ENCODE measurements at places on chromosomes 13 and 19. TPM values are rescaled to one million over a fixed set of nuclear protein-coding genes. Genes with fewer than 3 reads are reported as not detected.

ZNF497 gene
- total RNA-seq: 4.4 TPM

RAB3A gene
- 8.3 TPM for total RNA-seq

SLC1A6 gene
- total RNA-seq: not detected

DCT gene
- total RNA-seq: not detected

PSG6 gene
- not detected for total RNA-seq

PSG4 gene
- not detected for total RNA-seq

NLRP7 gene
- total RNA-seq: not detected

CD70 gene
- not detected for total RNA-seq

USHBP1 gene
- total RNA-seq: 2.1 TPM

CYP2F1 gene
- not detected for total RNA-seq

OR7A5 gene
- not detected for total RNA-seq

RGS9BP gene
- 0.67 TPM for total RNA-seq

CEACAM16 gene
- total RNA-seq: not detected

CAMSAP3 gene
- 24.8 TPM for total RNA-seq

LILRB5 gene
- 11.6 TPM for total RNA-seq

CACNG7 gene
- not detected for total RNA-seq

KANK3 gene
- 3.0 TPM for total RNA-seq

TMTC4 gene
- 36.6 TPM for total RNA-seq

EEF2 gene
- 1,425 TPM for total RNA-seq

ZNF358 gene
- 110 TPM for total RNA-seq

TNFSF9 gene
- total RNA-seq: not detected

PMIS2 gene
- not detected for total RNA-seq

PEG3 gene
- 5.8 TPM for total RNA-seq

LRG1 gene
- total RNA-seq: 3.4 TPM

PODNL1 gene
- not detected for total RNA-seq

VSIG10L gene
- total RNA-seq: 6.5 TPM

APOC4 gene
- not detected for total RNA-seq

FCER2 gene
- not detected for total RNA-seq

TEX101 gene
- not detected for total RNA-seq

RFPL4A gene
- not detected for total RNA-seq

NCR1 gene
- not detected for total RNA-seq
